ENCODE measurements at places on chromosomes 5 and 9.

DNA sequence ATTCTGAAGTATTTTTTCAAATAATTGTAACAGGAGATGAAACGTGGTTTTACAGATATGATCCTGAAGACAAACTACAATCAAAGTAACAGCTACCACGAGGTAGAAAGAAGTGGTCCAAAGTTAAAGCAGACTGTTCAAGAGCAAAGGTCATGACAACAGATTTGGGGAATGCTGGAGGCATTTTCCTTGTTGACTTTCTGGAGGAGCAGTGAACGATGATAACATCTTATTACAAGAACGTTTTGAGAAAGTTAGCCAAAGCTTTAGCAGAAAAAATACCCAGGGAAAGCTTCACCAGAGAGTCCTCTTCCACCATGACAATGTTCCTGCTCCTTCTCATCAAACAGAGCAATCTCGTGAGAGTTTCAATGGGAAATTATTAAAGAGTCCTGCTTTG is 145.4 kb upstream of the NREP start:
- DNase-seq = no peak

- DNase-seq = no peak
Measured at GRCh38 chr5:91283899-91284298, 99.2 kb downstream of the ARRDC3 start.

DNA sequence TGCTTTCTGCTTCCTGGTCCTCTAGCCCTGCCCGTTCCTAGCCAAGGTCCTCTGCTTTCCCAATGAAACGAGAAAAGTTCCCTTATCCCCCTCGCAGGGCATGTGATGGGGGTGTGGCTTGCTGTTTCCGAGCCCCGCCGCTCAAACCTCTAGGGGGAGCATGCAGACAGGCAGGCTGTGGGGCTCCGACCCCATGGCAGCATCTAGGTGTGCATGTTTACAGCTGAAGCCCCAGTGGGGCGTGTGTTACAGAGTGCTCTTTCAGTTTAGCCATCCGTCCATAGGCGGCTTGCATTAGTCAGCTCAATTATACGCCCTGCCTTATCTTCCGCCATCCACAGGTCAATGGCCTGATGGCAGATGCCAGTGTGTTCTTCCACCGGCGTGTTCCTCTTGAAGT is 48.3 kb upstream of the SPATA31E1 start:
- no peak for DNase-seq

GRCh38 chr5:72558383-72558782 is 51.2 kb upstream of the ZNF366 start:
- no peak for DNase-seq

- DNase-seq = peak; percentile 44
Measured at GRCh38 chr5:68033961-68034571, 181.5 kb upstream of the PIK3R1 start.

DNA sequence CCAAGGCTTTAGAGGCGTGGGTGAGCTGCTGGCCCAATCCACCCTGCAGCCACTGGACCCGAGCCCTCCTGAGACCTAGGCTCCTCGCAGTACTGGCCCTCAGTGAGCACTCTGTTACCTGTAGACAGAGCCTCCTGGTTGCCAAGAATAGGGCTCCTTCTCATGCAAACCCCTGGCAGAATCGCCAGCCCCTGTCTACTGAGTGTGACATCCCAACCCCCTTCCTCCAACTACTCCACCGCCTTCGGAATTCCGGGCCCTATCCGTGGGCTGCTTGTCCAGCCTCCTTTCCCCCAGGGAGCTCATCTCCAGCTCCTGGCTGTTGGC is 23.8 kb upstream of the COL5A1 start:
- DNase-seq = no peak

DNA sequence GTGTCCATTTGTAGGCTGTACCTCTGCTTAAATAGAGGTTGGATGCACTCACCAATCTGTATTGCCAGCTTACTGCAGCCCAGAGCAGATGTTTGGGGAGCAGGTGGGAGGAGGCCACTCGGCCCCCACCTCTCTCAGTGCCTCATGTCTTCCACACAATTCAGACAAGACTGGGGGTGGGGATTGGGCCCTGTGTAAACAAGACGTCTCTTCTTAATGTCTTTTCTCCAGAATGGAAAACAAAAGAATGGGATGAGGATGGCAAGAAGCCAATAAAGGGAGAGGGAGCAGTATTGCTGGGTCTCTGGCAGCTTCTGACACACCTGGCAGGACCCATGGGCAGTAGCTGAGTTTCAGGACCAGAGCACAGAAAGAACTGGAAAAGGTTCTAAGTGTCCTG is 64.9 kb downstream of the SIL1 start:
- no peak for DNase-seq

DNA sequence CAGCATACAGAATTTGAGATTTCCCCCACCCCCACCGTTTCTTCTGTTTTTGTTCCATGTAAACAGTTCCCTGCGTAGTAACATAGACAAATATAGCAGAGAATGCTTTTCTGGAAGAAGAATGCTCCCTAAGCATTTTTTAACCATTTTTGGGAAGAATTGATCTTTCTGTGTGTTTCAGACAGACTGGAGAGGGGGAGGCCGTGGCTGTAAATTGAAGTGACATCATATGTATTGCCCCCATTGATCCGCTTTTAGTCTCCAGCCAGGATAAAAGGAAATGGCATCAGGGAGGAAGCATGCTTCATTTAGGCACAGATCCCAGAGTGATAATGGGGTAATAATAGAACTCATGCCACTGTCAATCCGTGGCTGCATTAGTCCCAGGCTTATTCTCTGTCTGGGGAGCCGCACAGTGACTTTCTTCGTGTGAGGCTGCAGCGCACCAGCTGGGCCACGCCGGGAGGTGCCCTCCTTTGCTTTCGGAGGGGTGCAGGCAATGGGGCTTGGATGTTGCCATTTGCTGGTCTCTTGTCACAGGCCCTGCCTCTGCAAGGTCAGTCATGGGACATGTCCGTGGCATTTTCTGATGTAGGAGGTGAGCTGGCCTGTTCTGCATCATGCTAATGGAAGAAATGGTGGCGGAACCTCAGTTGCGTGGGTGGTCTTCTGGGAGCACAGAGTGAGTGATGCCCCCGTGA is 261.5 kb downstream of the FANCC start:
- no peak for DNase-seq

GRCh38 chr5:116487045-116487444 is 87.6 kb downstream of the SEMA6A start:
- no peak for DNase-seq

GRCh38 chr9:127943731-127944144 is 6.1 kb upstream of the DPM2 start:
- DNase-seq = peak; percentile 91
